ENCODE measurements at places on chromosomes 2 and 18.

DNA sequence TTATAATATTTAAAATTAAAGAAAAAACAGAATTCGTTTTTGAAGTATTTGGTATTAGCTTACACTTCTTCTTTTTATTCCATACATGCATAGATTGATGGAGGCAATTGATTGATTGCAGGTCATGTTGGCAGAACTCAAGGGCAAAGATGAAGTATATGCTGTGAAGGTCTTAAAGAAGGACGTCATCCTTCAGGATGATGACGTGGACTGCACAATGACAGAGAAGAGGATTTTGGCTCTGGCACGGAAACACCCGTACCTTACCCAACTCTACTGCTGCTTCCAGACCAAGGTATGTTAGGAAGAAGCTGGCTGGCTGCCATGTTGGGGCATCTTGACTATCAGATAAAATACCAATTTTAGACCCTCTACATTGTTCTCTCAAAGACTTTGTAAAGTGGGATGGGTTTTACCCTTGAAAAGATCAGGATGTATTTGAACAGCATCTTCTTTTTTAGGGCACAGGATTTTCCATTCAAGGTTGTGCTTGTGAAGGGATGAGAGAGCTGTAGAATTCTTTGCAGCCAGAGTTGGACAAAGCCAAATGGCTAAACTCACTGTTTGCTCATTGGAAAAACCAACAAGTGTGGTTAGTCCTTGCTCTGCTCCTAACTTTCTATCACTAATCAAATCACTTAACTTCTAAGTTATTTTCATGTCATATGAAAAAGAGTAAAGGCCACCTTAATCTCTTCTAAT lies 286.8 kb upstream of the EPAS1 start:
- DNase-seq = no peak

DNA sequence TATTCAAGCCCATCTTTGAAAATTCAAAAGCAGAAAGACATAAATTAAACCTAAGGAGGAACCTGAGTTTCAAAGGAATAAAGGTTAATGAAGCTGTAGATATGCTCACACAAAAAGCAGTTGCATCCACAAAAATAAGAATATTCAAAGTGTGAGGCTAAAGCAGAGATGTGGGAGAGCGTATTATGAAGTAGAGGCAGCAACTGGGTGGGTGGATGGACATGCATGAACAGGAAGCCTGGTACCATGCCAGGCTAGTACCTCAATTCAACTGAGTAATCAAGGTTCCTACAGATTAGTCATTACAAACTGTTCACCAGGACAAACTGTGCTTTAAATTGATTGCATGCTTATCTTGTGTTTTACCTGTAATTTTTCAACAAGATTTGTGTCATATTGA lies 330.0 kb upstream of the PKDCC start:
- no peak for DNase-seq

GRCh38 chr2:75077909-75078308 lies 119.5 kb downstream of the POLE4 start:
- no peak for DNase-seq

GRCh38 chr2:95312543-95313201 lies 15.5 kb downstream of the KCNIP3 start:
- no peak for DNase-seq

DNA sequence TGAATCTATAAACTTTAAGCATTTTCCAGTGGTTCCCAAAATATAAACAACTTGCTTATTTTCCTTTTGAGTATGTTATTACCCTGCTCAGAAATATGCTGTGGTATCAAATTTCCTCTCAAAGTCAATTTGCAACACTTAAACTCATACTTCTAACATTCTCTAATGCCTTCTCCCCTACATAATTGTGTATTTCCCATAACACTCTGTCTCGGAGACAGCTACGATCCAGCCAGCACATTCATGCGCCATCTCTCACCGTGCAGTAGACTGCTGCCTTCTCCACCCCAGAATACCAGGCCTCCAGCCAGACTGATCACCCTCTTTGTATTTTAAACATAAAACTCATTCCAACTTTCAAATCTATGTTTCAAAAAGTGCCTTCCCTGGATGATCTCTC lies 41.8 kb downstream of the TIMM21 start:
- DNase-seq = no peak

Measured in activated CD4-positive, alpha-beta T cell treated with anti-CD3 and anti-CD28 coated beads, Interleukin-2, Interleukin-4, amounts not matched to agents 100 ng/mL and 50 ng/mL, durations not matched to agents 16 hours and 8 hours (primary cell).